Gastrocnemius medialis (tissue), 4 donors: ENCODE measurements at places on chromosomes 5 and 9. TPM values are rescaled to one million over a fixed set of nuclear protein-coding genes. Genes with fewer than 3 reads are reported as not detected.

Gene C9orf50
- total RNA-seq: not detected

Gene BARX1
- total RNA-seq: not detected

Gene GARIN3
- not detected for total RNA-seq

Gene C1QTNF3
- 0.33 TPM for total RNA-seq

DNA sequence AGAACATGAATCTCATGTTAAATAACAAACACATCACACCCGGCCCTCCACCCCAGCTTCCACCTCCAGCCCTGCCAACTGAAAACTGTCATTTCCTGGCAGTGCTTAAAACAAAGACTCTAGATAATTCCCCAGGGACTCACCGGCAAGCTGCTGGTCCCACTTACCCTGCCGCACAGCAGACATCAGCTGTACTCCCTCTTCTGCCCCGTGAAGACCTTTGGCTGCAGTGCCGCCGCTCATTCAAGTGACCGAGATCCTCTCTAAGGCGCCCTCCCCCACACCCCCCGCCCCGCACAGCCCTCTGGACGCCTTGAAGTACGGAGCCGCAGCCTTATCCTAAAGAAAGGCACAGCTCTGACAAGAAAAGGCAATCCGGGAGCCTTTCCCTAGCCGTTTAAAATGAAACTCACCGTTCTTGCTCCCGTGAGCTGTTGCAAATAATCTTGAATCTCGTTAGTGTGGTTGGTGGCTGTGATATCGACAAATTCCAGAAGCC lies 434 bp downstream of the GLRX start:
- peak; percentile 56 for DNase-seq
